OCI-M1 (cell line): ENCODE measurements at places on chromosomes 6 and 20.

- no peak for DNase-seq
These were observed 49.9 kb downstream of the SLC35A1 start for GRCh38 chr6:87522686-87523085.

- DNase-seq: no peak
These were observed 156.7 kb downstream of the SYCP2 start for GRCh38 chr20:59776626-59777330.

GRCh38 chr20:58818586-58819285 is 32.0 kb downstream of the GNAS-AS1 start:
- no peak for DNase-seq

DNA sequence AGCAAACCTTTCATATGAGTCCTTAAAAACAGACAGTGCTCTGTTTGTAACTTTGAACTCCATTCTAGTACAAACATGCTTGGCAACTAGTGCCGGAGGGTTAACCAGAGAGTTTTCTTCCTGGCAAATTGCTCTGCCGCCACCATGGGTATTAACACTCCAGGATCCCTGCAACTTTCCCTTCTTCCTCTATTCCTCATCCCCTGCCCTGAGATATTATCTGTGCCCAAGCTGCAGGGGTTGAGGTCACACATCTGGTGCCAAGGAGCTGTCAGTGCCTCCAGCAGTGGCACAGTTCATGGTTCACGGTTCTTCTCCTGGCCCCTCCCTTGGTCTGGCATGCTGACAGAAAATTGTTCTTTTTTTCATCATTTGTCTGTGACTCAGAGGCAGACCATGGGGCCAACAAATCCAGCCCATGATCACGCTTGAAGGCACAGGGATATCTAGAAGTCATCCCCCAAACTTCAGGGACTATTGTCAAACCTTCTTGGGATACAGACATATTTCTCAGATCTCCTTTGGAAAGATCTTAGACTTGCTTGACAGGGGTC is 77.5 kb downstream of the ATXN1 start:
- no peak for DNase-seq
